ENCODE measurements at places on chromosomes 6 and 20.

DNA sequence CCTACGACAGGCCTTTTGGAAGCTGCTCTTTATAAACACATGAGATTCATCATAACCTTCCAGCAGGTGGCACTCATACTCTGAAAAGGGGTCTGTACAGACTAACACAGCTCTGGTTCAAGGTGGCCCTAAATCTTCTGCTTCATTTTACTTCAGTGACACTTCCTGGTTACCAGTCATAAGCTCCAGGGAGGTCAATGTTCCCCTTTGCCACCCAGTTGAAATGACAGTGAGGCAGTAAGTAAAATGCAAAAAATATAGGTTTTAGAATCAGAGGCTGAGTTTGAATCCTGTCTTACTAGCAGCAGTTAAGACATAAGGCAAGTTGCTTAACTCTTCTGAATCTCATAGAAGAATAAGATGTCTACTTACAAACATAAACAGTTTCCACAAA is 132.8 kb downstream of the CDK19 start:
- DNase-seq, result peak; percentile 74

- DNase-seq, result peak; percentile 64
These were observed 192.7 kb upstream of the PMEPA1 start for GRCh38 chr20:57902473-57902872.

- no peak for DNase-seq
These were observed 123.5 kb upstream of the CST7 start for GRCh38 chr20:24825591-24825990.

GRCh38 chr20:38392356-38392755 is 42.8 kb downstream of the SNHG17 start:
- no peak for DNase-seq

DNA sequence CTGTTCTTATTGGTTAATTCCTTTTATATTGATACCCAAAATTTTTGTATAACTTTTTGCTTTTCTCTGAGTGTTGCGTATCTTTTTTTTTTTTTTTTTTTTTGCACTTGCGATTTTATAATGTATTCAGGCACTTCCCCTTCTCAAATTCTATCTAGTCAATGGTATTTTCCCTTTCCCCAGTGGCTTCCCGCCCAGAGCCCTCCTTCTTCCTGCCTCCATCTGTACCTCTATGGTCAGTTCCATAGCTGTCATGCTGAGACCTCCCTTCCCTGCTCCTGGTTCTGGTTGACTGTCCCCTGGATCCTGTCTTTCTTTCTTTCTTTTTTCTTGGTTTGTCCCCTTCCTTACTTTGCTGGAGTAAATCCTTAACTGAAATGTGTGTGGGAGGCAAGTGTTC is 94.7 kb downstream of the RNF144B start:
- no peak for DNase-seq

- no peak for DNase-seq
These were observed 262.4 kb downstream of the ERMARD start for GRCh38 chr6:170013815-170014214.

DNA sequence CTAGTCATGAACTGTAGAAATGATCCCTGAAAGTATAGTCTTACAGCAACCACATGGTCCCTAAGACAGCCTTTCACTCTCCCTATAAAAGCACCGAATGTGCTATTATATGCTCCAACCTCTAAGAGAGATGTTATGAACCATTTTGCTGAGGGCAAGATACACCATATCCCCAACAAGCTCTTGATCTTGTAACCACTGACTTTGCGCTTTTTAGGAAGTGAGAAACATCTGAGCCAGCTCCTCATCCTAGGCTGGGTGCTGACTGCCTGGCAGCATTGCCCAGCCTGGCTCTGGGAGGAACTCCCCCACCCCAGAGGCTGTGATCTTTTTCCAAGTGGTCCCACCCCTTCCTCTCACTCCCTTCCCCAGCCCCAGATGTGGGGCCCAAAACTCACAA is 3.1 kb upstream of the EMILIN3 start:
- no peak for DNase-seq

DNA sequence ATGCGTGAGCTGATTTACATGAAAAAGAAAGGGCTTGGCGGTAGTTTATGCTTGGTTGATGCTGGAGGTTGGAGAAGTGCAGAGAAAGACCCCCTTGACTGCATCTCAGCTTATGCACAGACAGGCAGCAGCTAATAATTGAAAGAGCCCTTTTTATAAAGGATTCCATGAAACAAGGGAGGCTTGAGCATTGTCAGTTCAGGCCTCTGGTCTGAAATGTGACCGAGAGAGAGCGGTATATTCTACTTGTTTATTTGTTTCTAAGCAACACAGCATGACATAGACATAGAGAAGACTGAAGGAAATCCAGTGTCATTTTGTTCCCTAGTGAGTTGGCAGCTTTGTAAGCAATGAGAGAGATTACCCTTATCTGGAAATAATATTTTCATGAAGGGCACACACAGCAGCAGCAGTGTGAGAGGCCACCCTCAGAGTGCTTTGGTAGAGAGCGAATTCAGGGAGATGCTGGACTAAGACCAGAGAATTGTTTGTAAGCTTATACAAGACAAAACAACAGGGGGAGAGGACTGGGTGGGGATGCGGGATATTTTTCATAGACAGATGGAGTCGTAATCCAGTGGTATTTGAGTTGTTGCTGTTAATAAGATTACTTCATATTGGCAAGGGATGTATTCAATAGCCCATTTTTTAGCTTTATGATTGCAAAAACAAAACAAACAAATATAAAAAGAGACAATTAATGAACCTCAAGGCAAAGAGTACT is 34.6 kb upstream of the LAMA2 start:
- DNase-seq, result peak; percentile 18

DNA sequence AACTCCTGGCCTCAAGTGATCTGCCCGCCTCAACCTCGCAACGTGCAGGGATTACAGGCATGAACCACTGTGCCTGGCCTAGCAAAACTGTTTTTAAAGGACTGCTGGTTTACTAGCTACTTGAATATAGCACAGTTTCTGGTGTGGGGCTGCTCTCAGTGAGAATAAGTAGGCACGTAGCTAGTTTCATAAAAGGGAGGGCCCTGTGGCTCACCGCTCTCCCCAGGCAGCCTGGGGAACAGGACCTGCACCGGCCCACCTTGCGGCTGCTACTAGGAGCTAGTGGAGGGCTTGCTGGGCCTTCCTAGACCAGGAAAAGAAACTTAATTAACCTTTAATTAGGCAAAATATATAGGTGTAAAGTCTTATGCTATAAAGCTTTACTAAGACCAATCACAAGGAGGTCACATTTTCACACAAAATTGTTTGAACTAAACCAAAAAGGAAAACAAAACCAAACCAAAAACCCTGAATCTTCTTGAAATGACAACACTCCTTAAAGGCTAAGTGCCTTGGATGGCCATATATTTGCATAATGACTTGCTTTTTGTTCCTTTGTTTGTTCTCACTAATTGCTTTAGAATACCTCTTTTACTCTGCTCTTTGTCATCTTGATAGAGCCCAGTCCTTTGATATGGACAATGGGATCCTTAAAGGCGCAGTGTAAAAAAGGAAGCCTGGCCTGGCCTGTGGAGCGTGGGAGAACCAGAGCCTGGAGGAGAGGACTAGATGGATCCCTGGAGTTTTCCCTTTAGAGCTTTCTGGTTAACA is 69.5 kb upstream of the SAMD5 start:
- DNase-seq, result no peak

DNA sequence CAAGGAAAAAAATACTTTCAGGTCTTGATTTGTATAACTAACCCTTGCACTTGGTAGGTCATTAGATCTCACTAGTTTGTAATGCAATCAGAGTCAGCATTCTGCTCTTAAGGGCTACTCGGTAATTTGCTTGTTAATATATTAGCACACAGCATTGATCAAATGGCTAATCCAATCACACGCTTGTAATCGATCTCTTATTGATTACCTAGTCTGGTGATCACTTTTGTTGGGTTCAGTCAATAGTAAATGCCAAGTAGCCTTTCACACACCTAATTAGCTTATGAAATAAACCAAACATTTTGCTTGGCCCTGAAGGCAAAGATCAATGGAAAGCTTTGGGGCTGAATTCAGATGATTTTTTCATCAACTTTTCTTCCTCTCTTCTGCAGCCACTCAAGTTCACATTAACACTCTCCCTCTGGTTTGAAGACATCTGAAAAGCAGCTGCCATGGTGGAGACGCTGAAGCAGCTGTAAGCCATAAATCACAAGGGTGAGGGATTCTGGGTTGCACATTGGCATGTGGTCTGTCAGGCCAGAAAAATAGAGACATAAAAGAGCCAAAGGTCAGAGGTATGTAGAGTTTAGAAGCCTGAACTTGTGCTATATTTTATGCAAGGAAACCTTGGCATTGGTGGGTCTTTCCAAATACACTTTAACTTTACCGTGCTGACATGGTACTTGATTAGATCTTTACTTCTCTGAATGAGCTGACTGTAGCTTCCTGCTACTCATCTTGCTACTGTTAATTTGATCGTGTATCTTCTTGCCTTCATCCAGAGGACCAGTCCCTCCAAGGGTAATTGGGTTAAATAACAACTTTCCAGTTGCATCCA is 234.4 kb downstream of the SIM1 start:
- DNase-seq, result no peak

DNA sequence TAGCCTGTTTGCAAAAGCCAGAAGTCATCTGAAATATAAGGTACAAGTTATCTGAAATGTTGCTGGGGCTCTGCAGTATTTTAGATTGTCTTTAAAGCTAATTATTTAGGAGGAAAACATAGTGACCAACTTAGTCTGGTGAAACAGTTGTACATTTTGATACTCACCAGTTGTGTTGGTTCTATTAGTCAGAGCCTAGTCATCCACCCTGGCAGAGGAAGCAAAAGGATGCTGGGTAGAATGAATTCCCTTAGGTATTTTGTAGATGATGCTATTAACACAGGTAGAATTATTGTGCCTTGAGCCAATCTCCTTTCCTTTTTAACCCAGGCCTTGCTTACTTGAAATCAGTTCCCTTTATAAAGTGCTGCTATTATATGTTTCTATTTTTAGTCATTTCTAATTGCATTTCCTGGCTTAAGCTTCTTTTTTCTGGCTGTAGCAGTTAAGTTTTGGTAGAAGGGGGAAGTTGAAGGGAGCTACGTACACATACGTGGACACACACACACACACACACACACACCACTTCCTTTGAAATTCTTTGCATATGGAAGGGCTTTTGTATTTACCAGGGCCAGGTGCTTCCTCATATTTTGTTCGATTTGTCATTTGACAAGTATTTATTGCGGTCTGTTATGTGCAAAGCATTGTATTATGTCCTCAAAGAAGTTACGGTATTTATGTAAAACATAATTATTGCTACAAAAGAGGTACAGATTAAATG is 82.4 kb downstream of the RTN4IP1 start:
- DNase-seq, result peak; percentile 73

GRCh38 chr20:4896119-4896702 is 105.1 kb downstream of the SLC23A2 start:
- DNase-seq, result no peak

DNA sequence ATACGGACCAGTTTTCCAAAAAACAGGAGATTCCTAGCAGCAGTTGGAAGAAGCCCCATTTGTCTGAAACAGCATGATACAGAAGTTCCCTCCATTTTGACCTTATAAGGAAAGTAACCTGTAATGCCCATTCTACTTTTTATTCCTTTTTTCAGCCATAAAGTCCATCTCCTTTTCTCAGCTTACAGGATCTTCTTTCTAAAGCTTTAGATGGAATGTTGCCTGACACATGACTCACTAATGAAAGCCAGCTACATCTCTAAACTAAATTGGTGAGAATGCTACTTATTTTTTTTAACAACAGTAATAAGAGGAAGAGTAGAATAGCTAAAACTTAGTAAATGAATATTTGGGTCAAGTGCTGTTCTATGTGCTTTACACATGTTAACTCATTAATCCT is 234.1 kb downstream of the CDH26 start:
- no peak for DNase-seq

DNA sequence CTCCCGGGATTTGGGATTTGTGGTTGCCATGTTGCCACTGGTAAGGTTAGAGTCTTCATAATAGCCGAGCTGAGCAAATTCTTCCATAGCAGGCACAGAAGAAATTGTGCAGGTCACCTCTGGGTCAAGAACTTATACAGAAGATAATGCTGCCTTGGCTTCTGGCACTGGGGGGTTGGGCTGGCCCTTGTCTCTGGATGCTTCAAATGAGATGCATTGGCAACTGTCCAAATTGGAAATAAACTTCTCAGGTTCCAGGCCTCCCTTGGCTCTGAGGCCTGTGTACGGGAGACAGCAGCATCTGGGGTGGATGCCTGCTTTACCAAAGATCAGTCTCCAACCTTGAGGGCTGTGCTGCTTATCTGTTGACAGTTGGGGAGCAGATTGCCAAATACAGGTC is 26.2 kb downstream of the MYO6 start:
- DNase-seq, result no peak

GRCh38 chr6:12379181-12379580 is 89.0 kb downstream of the EDN1 start:
- no peak for DNase-seq

- DNase-seq, result peak; percentile 6
These were observed 26.4 kb upstream of the SALL4 start for GRCh38 chr20:51828762-51829161.

- DNase-seq, result no peak
These were observed 3.5 kb upstream of the PLCG1 start for GRCh38 chr20:41133709-41134361.

DNA sequence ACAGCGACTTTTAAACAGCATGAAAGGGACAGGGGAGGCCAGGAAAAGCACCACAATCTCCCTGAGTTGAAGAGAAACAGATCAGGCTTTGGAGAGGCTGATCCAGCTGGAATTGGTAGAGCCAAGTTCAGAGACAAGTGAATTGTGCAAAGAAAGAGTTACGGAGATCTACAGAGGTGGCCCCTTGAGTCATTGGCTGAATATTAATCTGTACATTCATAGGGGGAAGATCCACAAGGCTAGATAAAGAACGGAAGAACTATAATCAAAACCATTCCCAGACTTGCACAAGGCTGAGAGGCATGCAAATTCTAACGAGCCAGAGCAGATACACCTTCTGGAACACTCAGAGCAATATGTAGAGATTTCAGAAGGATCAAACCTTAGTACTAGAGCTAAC is 14.2 kb upstream of the FOXQ1 start:
- DNase-seq, result no peak

- DNase-seq, result no peak
These were observed 34.1 kb upstream of the SLC35D3 start for GRCh38 chr6:136887953-136888352.

- no peak for DNase-seq
These were observed 128.5 kb downstream of the TPBG start for GRCh38 chr6:82492134-82492533.

- no peak for DNase-seq
These were observed 50.2 kb downstream of the NUDT3 start for GRCh38 chr6:34342247-34342646.

DNA sequence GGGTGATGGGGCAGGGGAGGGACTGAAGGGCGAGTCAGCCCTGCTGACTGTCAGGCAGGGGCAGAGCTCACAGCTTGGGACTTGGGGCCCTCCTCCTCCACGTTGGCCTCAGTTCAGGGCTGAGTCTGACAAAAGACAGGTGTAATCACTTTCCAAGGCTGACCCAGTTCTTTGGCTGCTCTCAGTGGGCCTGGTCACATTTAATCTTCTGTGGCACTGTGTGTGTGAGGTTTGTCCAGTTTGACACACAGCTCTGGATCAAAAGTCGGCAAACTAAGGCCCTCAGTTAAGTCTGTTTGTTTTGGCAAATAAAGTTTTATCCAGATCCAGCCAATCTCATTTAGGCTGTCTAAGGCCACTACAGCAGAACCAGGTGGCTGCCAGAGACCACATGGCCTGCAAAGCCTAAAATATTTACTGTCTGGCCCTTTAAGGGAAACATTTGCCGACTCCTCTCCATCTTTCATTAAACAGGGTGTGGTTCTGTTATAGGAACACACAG is 5.1 kb upstream of the MAP1LC3A start:
- DNase-seq, result no peak

All from brain microvascular endothelial cell (primary cell).